Right lobe of liver (tissue), 6 donors: ENCODE measurements at places on chromosomes 2 and 18. TPM values are rescaled to one million over a fixed set of nuclear protein-coding genes. Genes with fewer than 3 reads are reported as not detected.

- no peak overlapping the region for H3K27ac ChIP-seq
- H3K36me3 ChIP-seq = no peaks in the 10 kb centered on the region
- H3K27me3 ChIP-seq = no peaks in the 10 kb centered on the region
- no peaks in the 10 kb centered on the region for H3K4me1 ChIP-seq
- DNase-seq = no peak
Measured at GRCh38 chr2:239457586-239458445, 57.0 kb upstream of the HDAC4 start.

DNA sequence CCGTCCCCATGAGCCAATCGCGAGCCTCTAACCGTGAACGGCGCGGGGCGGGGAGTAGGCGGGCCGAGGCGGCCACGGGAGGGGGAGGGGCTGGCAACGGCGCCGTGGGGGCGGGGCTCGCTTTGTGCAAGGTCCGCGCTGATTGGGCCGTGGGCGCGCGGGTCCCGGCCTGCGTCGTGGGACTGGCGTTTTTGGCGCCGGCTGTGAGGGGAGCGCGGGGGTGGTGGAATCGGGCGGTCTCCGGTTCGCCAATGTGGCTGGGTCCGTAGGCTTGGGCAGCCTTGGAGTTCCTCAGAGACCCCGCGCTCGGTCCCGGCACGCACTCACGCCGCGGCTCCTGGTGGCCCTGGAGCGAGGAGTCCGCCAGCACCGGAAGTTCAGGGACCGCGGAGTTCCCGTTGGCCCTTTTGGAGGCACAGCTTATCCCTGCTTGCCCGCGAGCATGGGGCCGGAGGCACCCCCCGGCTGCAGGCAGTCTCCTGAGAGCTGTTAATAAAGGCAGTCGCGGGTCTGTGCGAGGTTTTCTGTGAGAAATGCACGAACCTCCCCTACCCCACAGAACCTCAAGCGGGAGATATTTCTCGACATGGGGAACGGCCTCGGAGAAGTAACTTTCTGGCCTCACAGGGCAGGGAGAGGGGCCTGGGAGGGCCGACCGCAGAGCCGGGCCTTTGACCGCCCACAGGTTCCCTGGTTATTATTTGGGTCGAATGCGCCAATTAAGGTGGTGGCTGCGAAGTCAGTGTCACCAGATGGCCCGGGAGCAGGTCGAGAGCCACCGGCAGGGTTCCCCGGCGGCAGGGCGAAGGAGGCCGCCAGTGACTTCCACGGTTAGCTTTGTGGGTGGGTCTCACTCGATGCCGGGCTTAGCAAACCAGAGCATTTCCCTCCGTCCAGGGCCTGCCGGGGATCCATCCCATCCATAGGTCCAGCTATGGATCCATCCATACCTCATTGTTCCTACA, 574 bp upstream of the NCL start:
- peaks cover 14% of the 10 kb centered on the region for H3K4me1 ChIP-seq
- peak overlapping the region; percentile 96 for H3K4me3 ChIP-seq
- H3K27ac ChIP-seq = peak overlapping the region; percentile 94
- DNase-seq = peak; percentile 99
- no peaks in the 10 kb centered on the region for H3K27me3 ChIP-seq

GRCh38 chr2:120345608-120346007, 328 bp upstream of the INHBB start:
- H3K27ac ChIP-seq = no peak overlapping the region
- H3K27me3 ChIP-seq = no peaks in the 10 kb centered on the region
- peak overlapping the region; percentile 48 for H3K4me3 ChIP-seq
- H3K36me3 ChIP-seq = no peaks in the 10 kb centered on the region

The CCL20 gene
- total RNA-seq = not detected

The COL3A1 gene
- 97.0 TPM for total RNA-seq
